ENCODE measurements at places on chromosomes 4 and X. TPM values are rescaled to one million over a fixed set of nuclear protein-coding genes. Genes with fewer than 3 reads are reported as not detected.

Gene PTTG2
- polyA plus RNA-seq, result not detected

DNA sequence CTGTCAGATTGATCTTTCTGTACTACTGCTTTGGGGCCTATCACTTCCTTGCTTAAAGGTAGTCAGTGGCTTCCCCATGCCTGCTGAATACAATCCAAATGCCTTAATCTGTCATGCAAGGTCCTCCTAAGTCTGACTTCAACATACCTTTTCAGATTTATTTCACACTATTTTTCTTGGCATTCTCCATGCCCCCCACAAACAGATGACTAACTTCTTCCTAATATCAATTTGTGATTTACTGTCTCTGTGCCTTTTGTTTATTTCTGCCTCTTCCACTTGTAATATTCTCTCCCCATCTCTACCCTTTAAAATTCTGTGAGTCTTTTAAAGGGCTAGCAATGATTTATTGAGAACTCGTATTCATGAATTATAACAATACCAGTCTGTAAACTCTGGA lies 41.8 kb downstream of the OCRL start:
- no peaks in the 10 kb centered on the region for H3K27me3 ChIP-seq
- H3K36me3 ChIP-seq, result peaks cover 4% of the 10 kb centered on the region
- no peak overlapping the region for H3K27ac ChIP-seq
- DNase-seq, result no peak
- peaks cover 13% of the 10 kb centered on the region for H3K4me1 ChIP-seq
- no peak overlapping the region for H3K4me3 ChIP-seq

- peaks cover 55% of the 10 kb centered on the region for H3K4me1 ChIP-seq
- peak overlapping the region; percentile 87 for H3K27ac ChIP-seq
- no peaks in the 10 kb centered on the region for H3K36me3 ChIP-seq
- DNase-seq, result peak; percentile 51
- H3K4me3 ChIP-seq, result no peak overlapping the region
Observed at GRCh38 chr4:31089815-31090214, 369.6 kb downstream of the PCDH7 start.

Gene NEUROG2
- 0.44 TPM for polyA plus RNA-seq

GRCh38 chr4:54386042-54386669 lies 157.1 kb downstream of the PDGFRA start:
- H3K27ac ChIP-seq, result no peak overlapping the region
- H3K27me3 ChIP-seq, result no peaks in the 10 kb centered on the region
- H3K36me3 ChIP-seq, result no peaks in the 10 kb centered on the region
- no peak for DNase-seq
- H3K4me3 ChIP-seq, result no peak overlapping the region

Gene HSD17B13
- polyA plus RNA-seq, result 1.0 TPM

GRCh38 chr4:164402554-164402953 lies 351.4 kb upstream of the SMIM31 start:
- no peak for DNase-seq
- H3K36me3 ChIP-seq, result no peaks in the 10 kb centered on the region
- no peak overlapping the region for H3K27ac ChIP-seq
- H3K27me3 ChIP-seq, result no peaks in the 10 kb centered on the region
- H3K4me1 ChIP-seq, result no peaks in the 10 kb centered on the region
- H3K4me3 ChIP-seq, result no peak overlapping the region

Gene FOXR2
- not detected for polyA plus RNA-seq

DNA sequence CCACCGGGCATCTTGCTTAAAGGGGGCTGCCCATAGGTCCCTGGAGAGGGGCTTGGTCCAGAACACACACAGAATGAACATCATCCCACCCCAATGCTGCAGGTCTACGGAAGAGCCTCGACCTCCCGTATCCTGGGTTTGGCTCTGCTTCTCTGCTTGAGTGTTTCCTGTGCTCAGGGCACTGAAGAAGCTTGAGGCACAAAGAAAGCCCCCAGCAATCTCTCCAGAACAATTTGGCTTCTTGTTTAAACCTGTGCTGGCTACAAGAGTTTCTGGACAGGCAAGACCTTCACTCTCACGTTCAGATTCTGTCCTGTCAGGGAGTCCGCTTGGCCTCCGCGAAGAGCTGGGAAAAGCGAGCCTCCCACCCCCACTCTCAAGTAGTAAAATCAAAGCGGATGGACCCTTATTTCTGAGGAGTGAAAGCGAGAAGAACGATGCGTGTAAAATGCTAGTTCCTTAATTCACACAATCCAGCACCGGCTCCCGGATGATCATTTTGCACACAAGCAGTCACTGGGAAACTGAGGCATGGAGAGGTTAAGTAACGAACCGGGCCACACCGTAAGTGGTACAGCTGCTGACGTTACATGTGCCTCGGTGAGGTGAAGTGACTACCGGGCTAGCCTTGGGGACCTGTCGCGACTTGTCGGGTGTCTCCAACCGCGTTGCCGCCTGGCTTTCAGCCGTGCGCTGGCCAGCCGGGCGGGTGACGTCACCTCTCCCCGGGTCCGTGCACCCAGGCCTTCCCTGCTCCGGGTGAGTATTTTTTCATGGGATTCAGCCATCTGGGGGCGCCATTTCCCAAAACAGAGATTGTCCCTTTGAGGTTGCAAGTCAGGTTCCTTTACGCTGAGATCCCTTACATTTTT lies 3.1 kb upstream of the SFRP2 start:
- DNase-seq, result peak; percentile 25
- no peaks in the 10 kb centered on the region for H3K4me1 ChIP-seq
- no peaks in the 10 kb centered on the region for H3K36me3 ChIP-seq
- peaks cover 56% of the 10 kb centered on the region for H3K27me3 ChIP-seq

DNA sequence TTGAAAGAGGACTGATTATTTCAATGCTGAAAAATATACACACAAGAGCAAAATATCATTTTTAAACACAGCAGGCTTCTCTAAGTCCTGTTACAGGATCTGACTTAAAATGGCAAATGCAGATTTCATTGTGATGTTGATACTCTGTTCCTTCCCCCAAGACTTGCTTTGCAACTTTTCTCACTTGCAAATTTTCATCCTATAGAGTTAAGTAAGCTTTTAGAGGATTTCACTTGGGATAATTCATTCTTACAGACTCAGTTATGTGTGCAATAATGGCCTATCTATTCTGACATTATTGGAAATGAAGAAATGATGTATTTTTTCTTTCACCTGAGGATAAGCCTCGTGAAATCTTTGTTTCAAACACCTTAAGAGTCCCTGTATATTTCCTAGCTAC lies 2403.2 kb downstream of the ARAP2 start:
- no peaks in the 10 kb centered on the region for H3K36me3 ChIP-seq
- no peak overlapping the region for H3K4me3 ChIP-seq
- no peaks in the 10 kb centered on the region for H3K27me3 ChIP-seq

Gene GASK1B
- 8.5 TPM for polyA plus RNA-seq

GRCh38 chr4:127364397-127364796 lies 268.4 kb upstream of the INTU start:
- H3K27ac ChIP-seq, result no peak overlapping the region
- DNase-seq, result no peak
- H3K4me3 ChIP-seq, result no peak overlapping the region
- no peaks in the 10 kb centered on the region for H3K36me3 ChIP-seq
- no peaks in the 10 kb centered on the region for H3K27me3 ChIP-seq

- no peaks in the 10 kb centered on the region for H3K36me3 ChIP-seq
- H3K27ac ChIP-seq, result no peak overlapping the region
- no peak for DNase-seq
- no peaks in the 10 kb centered on the region for H3K4me1 ChIP-seq
- H3K27me3 ChIP-seq, result no peaks in the 10 kb centered on the region
Observed at GRCh38 chr4:172514011-172514410, 654.6 kb upstream of the GALNT7 start.

DNA sequence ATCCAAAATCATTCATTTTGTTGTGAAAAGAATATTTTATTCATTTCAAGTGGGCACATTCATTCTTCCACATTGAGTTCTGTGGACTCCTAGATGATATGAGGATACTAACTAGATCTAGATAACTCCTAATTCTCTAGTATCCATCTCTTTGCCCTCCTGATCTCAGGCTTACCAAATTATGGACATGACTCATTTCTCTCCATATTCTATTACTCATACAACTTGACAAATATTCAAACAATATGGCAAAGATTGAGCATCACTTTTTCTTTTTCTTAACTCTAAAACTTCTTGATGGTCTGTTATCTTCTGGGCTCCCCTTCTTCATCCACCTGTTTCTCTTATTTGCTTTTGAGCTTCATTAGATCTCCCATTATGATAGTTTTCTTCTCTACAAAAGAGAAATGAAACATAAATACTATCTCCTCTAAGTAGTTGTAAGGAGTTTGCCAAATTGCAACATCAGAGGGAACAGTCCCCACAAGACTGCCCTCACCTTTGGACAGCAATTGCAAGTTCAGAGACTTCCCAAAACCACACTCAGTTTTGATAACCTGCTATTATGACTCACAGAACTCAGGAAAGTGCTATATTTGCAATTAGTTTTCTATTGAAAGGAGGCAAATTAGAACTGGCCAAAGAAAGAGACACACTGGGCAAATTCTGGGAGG lies 422.9 kb downstream of the SPRY1 start:
- no peaks in the 10 kb centered on the region for H3K36me3 ChIP-seq
- no peak overlapping the region for H3K4me3 ChIP-seq
- H3K27ac ChIP-seq, result no peak overlapping the region
- H3K4me1 ChIP-seq, result peaks cover 5% of the 10 kb centered on the region
- H3K27me3 ChIP-seq, result no peaks in the 10 kb centered on the region
- no peak for DNase-seq

DNA sequence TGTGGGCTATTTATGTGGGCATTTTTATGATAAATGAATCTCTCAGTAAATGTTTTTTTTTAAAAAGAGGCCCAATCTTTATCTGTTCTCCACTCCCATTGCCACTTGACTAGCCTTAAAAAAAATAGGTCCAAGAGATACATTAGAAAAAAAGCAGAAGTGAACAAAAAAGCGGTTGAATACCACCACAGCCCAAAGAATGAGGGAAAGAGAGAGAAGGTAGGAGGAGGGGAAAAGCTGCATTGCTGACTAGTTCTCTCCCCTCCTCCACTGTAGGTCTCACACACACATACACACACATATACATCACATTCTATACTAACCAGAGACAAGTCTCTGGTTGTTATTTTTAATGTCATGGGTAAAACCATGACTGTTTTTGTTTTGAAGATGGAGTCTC lies 95.8 kb upstream of the IL13RA1 start:
- H3K27ac ChIP-seq, result no peak overlapping the region
- H3K4me3 ChIP-seq, result no peak overlapping the region
- H3K36me3 ChIP-seq, result no peaks in the 10 kb centered on the region
- no peaks in the 10 kb centered on the region for H3K4me1 ChIP-seq
- no peak for DNase-seq

Gene CSTF2
- polyA plus RNA-seq, result 26.4 TPM

DNA sequence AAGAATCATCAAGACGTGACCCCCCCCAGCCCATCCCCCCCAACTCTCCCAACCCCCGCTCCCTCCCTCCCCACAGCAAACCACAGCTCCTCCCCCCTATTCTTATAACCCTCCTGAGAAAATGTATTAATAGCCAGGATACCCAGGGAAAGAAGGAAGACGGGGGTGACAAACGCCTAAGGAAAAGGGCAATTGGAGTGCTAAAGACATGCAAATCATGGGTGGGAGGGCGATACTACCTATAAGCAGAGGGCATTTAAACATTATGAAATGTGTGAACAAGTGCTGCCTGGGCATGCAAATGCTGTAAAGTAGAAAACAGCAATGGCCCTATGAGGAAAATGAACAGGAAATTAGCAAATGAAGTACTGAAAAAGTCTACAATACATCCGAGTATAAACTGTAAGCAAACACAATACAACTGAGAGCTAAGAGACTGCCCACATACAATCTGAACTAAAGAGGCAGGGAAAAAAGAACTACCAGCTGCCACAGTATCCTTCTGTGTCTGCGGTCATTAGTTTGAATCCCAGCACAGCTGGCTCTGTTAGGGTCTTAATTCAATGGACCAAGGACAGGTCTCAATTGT lies 2.4 kb downstream of the CXXC4 start:
- DNase-seq, result peak; percentile 46
- no peaks in the 10 kb centered on the region for H3K27me3 ChIP-seq
- peak overlapping the region; percentile 82 for H3K4me3 ChIP-seq
- H3K36me3 ChIP-seq, result no peaks in the 10 kb centered on the region
- peak overlapping the region; percentile 92 for H3K27ac ChIP-seq

Gene BST1
- 0.24 TPM for polyA plus RNA-seq

GRCh38 chr4:25890571-25891485 lies 23.2 kb upstream of the SMIM20 start:
- no peak overlapping the region for H3K4me3 ChIP-seq
- H3K27me3 ChIP-seq, result no peaks in the 10 kb centered on the region
- H3K36me3 ChIP-seq, result no peaks in the 10 kb centered on the region
- peaks cover 4% of the 10 kb centered on the region for H3K4me1 ChIP-seq
- peak; percentile 28 for DNase-seq

All from cardiac muscle cell (in vitro differentiated cells and primary cell).